NCI-H1930 (cell line): ENCODE measurements at places on chromosomes 3 and 15.

DNA sequence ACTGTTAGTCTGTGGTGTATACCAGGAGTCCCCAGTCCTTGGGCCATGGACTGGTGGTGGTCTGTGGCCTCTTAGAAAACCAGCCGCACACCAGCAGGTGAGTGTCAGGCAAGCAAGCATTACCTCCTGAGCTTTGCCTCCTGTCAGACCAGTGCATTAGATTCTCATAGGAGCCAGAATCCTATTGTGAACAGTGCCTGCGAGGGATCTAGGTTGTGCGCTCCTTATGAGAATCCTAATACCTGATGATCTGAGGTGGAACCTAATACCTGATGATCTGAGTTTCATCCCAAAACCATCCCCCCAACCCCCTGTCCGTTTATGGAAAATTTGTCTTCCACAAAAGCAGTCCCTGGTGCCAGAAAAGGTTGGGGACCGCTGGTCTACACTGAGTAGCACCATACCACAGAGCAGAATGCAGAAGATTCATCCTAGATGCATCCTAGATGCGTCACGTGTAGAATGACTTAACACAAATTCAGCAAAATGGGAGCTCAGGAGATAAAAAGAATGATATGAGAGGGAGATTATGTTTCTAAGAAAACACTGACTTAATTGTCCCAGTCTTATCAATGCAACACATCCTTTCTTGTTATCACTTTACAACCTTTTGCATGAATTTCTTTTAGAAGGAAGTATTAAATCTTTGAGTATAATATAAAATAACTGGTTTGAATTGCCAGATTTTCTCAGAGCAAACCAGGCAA is 28.5 kb downstream of the SELENOT start:
- no peak for DNase-seq

DNA sequence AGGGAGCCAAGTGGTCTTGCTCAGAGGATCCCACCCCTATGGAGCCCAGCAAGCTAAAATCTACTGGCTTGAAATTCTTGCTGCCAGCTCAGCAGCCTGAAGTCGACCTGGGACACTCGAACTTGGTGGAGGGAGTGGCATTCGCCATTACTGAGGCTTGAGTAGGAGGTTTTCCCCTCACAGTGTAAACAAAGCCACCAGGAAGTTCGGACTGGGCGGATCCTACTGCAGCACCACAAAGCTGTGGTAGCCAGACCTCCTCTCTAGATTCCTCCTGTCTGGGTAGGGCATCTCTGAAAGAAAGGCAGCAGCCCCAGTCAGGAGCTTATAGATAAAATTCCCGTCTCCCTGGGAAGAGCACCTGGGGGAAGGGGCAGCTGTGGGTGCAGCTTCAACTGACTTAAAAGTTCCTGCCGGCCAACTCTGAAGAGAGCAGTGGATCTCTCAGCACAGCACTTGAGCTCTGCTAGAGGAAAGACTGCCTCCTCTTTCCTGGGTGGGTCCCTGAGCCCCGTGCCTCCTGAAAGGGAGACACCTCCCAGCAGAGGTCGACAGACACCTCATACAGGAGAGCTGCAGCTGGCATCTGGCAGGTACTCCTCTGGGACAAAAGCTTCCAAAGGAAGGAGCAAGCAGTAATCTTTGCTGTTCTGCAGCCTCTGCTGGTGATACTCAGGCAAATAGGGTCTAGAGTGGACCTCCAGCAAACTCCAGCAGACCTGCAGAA is 576.3 kb upstream of the NECTIN3 start:
- DNase-seq: no peak

GRCh38 chr15:90138071-90138833 is 36.0 kb upstream of the IDH2 start:
- no peak for DNase-seq

GRCh38 chr3:18888370-18888769 is 259.9 kb upstream of the KCNH8 start:
- no peak for DNase-seq

DNA sequence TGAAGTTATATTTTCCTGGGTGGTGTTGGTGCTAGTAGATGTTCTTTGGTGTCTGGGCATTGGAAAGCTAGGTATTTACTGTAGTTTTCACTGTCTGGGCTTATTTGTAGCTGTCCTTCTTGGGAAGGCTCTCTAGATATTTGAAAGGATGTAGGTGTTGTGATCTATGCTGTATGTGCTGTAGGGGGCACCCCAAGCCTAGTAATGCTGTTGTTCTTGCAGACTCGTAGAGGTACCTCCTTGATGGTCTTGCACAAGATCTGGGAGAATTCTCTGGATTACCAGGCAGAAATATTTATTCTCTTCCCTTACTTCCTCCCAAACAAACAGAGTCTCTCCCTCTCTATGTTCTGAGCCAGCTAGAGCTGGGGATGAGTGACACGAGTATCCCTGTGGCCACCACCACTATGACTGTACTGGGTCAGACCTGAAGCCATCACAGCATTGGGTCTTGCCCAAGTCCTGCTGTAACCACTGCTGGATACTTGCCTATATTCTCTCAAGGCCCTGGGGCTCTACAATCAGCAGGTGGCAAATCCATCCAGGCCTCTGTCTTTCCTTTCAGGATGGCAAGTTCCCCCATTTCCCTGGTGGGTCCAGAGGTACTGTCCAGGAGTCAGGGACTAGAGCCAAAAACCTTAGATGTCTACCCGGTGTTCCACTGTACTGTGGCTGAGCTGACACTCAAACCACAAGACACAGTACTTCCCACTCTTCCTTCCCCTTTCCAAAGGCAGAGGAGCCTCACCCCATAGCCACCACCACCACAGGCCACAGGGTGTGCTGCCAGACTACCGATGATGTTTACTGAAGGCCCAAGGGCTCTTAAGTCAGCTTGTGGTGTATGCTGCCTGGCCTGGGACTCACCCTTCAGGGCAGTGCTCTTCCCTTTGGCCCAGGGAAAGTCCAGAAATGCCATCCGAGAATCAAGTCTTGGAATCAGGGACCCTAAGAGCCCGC is 195.2 kb upstream of the DPPA4 start:
- DNase-seq: peak; percentile 48

DNA sequence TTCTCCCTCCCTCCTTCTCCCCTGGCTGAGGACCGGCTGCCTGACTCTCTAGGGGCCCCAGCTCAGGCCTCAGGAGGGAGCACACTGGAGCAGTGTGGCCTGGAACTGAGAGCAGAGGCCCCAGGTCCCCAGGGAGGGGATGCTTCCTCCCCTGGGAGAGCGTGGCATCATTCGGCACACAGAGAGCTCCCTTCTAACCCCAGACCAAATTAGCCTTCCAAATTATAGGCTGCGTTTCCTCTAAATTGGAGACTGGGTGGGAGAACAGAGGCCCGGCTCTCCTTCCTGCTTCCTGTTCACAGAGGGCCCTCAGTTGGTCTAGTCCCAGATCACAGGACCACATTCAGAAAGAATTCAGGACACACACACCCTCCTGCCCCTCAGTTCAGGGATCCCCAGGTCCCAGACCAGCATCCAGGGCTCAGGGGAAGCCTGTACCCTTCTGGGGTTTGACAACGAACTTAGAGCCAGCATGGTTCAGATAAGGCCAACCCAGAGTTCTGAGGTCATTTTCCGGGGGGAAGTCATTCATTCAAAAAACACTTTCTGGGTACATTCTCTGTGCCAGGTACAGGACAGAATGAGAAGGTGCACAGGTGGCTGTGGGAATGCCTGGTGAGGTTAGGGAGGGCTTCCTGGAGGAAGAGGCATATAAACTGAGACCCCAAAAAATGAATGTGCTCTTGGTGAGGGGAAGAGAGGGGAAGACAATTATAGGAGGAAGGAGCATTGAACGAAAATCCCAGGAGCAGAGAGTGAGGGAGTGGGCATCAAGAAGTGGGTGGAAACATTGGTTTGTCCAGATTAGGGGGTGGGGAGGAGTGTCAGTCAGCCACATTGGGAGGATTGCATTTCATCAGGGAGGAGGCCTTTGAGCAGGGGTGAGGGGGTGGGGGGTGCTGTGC is 28.4 kb upstream of the RPL29 start:
- DNase-seq: no peak

DNA sequence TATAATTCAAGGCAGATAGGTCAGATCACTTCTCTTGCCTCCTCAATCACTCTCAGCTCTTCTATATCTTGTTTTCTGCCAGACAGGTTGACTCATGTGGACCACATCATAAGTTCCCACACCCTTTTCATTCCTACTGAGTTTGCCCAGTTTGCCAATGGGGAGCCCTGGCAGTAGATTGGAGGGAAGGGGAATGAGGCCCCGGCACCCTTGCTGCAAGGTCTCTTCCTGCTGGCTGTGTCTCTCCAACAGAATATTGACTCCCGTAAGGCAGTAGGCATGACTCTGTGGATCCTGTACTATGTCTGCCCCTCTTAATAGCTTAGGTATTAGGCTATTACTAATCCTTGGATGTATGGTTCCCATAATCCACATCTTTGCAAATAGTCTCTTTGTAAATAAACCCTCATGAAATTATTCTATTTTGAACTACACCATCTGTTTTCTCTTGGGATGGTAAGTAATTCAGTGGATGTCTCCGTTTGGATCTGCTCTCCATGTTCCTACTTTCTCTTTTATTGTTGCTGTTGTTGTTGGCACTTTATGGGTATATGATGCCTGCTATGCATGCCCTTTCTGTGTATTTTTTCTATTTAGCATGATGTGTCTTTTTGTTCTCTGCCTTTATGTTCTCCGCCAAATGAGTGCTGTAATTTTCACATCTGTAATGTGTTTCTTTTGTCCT is 65.5 kb upstream of the DCBLD2 start:
- DNase-seq: no peak

- no peak for DNase-seq
Observed at GRCh38 chr3:126693921-126694320, 10.1 kb upstream of the CHCHD6 start.

GRCh38 chr3:120304616-120305015 is 19.6 kb upstream of the GPR156 start:
- DNase-seq: no peak

DNA sequence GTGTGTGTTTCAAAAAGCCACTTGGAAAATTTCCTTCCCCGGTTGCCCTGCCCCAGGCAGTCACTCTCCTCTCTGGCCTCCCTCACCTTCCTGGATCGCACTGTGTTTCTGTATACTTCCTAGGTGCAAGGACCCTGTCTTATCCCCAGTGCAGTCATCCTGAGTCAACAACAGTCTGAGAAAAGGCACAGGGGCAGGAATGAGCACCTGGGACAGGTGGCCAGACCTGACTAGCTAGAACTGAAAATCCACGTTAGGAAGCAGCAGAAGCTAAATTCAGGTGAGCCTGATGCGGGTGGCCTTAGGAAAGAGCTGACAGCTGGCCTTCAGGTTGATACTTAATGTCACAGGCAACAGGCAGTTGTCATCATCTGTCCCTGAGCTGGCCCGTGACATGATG is 62.9 kb upstream of the VGLL4 start:
- no peak for DNase-seq
